Stimulated activated CD8-positive, alpha-beta memory T cell treated with anti-CD3 and anti-CD28 coated beads, Interleukin-2, amount 100 ng/mL, for 1 hour (primary cell): ENCODE measurements at places on chromosomes 11 and 22.

- DNase-seq = no peak
These were observed 58.6 kb upstream of the EIF3D start for GRCh38 chr22:36587289-36588154.

DNA sequence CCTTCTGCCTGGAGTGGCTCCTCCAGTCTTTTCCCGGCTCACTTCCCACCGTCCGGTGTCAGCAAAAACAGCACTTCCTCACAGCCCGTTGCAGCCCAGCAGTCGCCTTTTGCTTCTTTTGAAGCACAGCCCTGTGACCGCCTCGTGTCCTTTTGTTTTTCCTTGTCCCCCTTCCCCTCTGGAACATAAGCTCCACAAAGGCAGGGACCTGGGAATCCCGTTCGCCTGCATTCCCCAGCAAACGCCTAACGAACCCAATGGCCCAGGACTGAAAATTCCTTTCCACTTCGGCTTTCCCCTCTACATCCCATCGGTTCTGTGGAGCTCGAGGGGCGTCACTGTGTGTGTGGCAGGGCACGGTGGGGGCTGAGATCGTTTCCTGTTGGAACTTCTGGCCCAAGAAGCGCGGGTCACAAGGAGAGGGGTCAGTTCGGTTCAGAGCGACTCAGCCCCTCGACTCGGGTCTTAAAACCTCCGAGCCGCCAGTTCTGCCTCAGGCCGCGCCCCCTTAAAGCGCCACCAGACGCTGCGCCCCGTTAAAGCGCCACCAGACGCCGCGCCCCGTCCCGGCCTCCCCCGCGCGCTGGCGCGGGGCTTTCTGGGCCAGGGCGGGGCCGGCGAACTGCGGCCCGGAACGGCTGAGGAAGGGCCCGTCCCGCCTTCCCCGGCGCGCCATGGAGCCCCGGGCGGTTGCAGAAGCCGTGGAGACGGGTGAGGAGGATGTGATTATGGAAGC is 841 bp downstream of the RIC8A start:
- peak; percentile 55 for DNase-seq

GRCh38 chr11:100791860-100792259 is 104.8 kb downstream of the ARHGAP42 start:
- DNase-seq = no peak

DNA sequence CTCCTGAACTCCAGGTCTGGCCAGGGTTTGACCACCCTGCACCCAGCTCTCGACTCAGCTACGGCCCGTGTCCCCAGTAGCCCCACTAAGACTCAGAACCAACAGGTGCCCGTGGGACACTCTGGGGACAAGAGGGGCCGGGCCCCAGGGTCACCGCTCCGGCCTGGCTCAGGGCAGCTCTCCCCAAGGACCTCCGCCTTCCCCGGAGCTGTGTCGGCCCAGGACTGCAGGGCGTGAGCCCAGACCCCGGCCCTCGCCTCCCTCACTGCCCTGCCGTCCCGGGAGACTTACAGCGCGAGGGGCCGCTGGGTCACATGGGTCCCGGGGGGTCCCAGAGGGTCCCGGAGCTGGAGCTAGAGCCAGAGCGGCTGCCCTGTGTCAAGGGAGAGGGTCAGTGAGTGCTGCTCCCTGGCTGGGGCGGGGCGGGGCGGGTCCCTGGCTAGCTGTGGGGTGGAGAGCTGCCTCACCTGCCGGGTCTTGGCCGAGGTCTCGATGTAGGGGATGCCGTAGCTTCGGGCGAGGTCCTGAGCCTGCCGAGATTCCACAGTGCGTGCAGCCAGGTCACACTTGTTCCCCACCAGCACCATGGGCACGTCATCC is 2.3 kb downstream of the HRAS start:
- no peak for DNase-seq

GRCh38 chr11:122663764-122664163 is 8.2 kb downstream of the UBASH3B start:
- DNase-seq = no peak

- no peak for DNase-seq
These were observed 28.4 kb upstream of the SIK2 start for GRCh38 chr11:111573821-111574249.

DNA sequence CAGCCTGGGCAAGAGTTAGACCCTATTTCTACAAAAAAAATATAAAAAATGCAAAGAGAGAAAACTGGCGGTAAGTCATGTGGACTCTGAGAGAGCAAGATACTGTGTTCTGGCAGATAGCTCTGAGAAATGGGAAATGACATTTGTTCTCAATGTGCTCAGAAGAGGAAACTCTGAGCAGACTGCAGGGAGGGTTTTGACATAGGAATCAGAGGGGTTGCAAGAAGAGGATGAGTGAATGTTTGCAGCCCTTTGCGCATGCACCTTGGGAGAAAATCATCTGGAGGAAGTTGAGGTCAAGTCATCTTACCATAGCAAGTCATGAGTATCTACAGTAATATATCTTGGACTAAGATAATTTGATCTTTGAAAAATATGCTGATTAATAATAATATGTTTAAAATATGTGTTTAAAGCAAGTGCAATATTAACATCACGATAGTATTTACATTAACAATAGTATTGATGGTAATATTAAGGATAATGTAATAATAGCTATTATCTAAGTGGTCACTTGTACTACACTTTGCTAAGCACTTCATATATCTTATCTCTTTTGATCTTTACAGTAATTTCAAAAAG is 2.6 kb downstream of the ACER3 start:
- DNase-seq = no peak

- DNase-seq = no peak
These were observed 19.5 kb downstream of the BLID start for GRCh38 chr11:122096272-122097112.

- DNase-seq = no peak
These were observed 292.0 kb downstream of the TBC1D22A start for GRCh38 chr22:47054231-47055072.

DNA sequence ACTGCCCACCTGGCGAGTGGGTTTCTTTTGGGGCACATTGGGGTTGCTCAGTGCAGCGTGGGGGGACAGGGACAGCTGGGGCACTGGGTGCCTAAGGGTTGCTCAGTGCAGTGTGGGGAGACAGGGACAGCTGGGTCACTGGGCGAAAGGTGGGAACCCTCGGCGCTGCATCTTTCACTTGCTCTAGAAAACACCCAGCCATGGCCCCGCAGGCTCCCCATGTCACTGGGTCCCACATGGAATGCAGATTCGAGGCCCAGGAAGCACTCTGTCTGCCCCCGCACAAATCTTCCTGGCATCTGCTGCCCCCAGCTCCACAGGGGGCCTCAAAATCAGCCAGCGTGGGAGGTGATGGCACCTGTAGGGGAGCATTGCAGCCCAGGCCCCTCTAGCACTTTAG is 229.3 kb downstream of the BRD1 start:
- no peak for DNase-seq

DNA sequence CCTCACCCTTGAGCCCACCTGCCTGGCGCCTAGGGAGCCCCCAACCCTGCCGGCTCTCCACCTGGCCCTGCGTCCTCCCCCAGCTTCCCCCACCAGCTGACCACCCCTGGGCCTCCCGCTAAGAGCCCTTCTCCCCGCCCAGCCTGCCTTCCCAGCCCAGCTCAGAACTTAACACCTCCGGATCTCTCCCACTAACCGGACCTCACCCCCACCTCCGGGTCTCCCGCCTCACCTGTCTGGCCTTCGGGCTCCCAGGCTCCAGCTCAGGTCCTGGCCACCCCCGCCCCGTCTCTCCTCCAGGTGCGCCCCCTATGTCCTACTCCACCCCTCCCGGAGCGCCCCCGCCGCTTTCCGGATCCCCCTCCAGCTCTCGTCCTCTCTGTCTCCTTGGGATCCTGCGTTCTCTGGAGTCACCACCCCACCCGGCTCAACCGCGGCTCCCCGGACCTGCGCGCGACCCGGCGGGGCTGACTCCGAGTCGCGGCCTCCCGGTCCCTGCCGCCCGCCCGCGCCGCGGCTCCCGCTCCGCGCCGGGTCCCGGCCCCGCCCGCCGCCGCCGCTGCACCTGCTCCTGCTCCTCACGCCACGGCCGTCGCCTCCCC is at the start of gene KCNJ11:
Gene KCNJ11 (minus strand): TSS at position 51 of the 602 bp plus-strand sequence. CDS start 568 bp downstream, outside the sequence.
- DNase-seq = no peak

- DNase-seq = no peak
These were observed 3.1 kb downstream of the PPP2R1B start for GRCh38 chr11:111762981-111763643.

- no peak for DNase-seq
These were observed 832 bp upstream of the NAP1L4 start for GRCh38 chr11:2992997-2993325.

DNA sequence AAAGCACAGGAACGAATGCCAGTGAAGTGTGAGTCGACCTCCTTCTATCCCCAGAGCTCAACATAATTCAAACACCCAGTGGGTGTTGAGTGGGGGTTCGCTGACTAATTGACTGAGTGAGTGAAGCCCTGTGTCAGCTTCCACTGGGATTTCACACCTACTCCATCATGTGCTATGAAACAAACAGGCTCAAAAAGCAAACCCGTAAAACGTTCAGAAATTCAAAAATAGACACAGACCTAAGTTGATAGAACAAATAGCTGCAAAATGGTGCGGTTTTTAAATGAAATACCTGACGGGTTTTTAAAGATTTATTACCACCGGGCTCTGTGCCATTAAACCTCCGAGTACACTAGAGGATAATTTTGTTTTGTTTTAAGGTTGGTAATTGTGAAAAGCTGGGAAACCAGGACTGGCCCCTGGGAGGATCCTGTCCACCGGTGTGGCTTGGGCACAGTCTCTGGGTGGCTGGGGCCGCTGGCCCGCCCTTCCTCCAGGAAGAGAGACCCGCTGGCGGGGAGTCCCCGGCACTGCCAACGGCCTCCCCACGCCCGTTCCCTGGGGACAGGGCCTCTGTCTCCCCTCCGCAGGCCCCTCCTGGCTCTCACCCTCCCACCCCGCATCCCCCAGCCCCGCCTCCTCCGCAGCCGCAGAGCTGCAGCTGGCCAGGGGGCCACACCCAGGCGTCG is 13.6 kb downstream of the KCNJ5 start:
- DNase-seq = no peak

DNA sequence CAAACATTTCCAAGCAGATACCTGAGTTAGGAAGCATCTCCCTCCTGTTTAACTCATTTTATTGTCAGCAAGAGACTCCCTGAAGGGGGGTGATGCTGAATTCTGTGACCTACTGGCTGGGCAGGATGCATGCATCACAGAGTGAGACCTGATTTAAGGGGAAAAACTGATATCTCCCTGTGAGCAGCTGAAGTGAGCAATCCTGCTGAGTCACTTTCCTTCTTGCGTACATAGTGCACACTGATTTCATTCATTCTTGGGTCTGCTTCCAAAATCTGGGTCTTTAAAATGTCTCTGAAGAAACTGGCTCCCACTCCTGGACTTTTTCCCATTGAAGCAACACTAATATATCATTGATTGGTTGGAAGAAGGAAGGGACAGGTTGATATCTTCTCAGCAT is 23.3 kb downstream of the P4HA3 start:
- no peak for DNase-seq

DNA sequence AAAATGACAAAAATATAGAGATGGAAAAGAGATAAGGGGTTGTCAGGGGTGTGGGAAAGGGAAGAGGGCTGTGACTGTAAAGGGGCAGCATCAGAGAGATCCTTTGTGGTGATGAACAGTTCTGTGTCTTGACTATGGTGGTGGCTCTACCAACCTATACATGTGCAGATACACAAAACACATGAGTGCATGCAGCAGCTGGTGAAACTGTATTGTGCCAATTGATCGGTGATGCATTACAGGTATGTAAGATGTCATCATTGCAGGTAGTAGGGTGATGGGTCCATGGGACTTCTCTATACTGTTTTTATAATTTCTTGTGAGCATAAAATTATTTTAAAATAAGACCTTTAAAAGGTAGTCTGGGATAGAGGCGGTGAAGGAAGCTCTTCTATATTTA is 24.1 kb upstream of the ZDHHC13 start:
- DNase-seq = no peak

GRCh38 chr22:24125941-24126340 is 55.3 kb upstream of the SUSD2 start:
- DNase-seq = no peak

GRCh38 chr11:3051196-3052108 is 5.8 kb downstream of the CARS1 start:
- DNase-seq = no peak

DNA sequence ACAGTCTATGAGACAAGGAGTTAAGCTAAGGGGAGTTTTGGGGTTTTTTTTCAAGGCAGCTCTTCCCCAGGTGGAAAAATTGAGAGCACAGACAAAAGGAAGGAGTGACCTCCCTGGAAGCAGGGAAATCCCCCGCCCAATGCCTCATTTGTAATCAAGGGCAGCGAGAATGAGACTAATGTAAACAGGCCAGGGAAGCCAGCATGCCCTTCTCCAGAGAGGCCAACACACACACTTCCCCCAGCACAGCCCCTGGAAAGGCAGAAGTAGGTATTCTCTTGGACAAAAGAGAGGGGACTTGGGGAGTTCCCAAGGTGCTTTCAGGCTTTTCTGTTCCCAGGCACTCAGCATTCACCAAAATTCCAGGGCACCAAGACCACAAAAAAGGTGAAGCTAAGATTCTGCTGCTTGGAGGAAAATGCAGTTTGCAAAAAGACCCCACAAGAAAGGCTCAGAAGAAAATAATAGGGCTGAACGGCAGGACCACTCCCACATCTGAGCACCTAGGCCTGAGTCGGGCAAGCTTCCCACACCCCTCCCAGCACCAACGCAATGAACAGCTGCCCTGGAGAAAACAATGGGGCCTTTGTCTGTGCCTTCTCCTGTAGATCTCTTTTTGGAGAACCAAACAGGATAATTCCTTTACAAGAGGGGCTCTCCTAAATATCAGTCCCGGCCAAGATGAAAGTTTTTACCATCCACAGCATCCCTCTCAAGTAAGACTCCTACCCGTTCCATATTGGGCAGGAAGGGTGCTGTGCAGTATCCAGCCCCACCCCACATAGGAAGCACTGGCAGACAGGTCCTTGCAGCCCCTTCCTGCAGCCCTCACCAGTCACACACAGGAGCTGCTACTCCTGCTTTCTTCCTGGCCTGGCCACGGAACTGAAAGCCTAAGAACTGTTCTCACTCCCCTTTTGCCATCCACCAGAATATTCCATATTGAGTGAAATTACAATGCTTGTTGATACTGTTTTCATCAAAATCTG is 70.7 kb upstream of the AKIP1 start:
- no peak for DNase-seq

DNA sequence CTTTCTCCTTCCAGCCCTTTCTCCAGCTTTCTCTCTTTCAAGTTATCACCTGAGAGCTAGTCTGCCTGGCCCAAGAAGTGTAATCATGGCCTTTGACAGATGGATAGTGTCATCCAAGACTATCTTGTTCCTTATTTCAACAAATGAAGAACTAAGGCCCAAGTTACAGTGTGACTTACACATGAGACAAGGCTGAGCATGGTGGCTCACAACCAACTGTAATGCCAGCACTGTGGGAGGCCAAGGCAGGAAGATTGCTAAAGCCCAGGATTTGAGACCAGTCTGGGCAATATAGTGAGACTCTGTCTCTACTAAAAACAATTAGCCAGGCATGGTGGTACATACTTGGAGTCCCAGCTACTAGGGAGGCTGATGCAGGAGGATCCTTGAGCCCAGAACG is 3.7 kb upstream of the RANGAP1 start:
- no peak for DNase-seq

DNA sequence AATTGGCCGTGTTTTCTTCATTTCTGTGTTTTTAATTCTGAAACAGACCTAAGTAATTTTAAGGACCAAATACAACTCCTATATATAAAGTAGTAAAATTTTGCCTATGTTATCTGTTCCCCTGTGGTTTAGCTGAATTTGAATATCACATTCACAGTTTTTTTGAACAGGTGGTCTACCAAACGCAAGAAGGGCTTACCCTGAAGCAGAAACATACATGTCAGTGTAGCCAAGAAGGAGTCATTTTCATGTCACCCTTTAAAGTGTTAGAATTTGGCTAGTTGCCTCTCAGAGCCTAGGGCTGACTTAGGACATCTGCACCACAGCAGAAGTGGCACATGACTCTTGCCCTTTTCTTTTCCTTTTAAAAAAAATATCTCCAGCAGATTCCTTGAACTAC is 34.3 kb downstream of the MYBPC3 start:
- DNase-seq = no peak
